ENCODE measurements at places on chromosomes 6 and 20.
A peak's percentile ranks its signal among the peaks of the same experiment; 100 is the strongest.

DNA sequence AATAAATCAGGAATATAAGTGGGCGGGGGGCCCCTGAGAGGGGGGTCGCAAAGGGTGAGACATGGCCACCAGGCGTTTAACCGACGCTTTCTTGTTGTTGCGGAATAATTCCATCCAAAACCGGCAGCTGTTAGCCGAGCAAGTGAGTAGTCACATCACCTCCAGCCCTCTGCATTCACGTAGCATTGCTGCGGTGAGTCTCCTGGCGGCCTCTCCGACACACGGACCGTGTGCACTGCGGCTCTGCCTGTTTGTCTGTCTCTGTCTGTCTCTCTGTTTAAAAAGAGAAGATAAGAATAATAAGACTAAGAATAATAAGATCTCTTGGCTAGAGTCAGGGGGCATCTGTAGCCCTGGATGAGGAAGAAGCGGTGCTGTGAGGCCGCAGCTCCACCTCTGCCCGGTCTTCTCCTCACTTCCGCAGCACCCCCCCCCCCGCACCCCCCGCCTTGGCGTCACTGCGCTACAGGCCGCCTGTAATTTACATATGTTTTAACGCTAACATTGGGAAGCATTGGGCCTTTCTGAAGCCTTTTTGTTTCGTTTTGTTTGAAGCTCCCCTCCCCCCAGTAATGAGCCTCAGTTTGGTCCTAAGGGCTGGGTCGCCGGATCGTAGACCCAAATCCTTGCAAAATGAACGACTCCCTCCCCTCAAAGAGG is 993 bp downstream of the STX16 start:
- peak; percentile 78 for DNase-seq

DNA sequence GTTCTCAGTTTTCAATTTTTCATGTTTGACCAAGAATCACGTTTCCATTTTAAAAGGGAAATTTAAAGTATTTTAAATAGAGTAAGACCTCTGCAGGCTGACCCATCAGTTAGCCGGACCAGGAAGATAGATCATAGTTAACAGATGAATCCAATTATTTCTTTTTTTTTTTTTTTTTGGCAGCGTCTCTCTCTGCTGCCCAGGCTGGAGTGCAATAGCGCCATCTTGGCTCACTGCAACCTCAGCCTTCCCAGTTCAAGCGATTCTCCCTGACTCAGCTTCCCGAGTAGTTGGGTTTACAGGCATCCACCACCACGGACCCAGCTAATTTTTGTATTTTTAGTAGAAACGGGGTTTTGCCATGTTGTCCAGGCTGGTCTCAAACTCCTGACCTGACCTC is 256.7 kb upstream of the CNR1 start:
- DNase-seq = peak; percentile 9

DNA sequence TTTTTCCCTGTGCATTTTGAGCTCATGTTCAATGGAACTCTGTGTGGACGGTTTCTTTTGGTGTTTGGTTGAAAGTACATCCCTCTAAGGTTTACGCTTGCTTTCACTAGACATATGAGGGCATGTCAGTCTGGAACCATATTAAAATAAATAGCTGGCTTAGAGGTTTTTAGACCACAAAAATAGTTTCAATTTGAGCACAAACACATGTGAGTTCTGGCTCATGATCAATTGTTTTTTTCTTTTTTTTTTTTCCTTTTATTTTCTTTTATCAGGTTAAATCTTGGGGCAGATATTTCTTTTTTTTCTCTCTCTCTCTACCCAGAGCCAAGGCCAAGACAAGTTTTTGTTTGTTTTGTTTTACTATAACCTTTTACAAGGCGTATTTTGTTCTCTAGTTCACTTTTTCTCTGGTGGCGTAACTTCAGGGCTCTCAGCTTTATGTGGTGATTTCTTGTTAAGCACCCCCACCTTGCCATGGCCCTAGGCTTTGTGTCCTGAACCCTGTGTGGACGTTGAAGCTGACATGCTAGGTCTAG is 92.9 kb downstream of the SHLD1 start:
- DNase-seq = no peak

DNA sequence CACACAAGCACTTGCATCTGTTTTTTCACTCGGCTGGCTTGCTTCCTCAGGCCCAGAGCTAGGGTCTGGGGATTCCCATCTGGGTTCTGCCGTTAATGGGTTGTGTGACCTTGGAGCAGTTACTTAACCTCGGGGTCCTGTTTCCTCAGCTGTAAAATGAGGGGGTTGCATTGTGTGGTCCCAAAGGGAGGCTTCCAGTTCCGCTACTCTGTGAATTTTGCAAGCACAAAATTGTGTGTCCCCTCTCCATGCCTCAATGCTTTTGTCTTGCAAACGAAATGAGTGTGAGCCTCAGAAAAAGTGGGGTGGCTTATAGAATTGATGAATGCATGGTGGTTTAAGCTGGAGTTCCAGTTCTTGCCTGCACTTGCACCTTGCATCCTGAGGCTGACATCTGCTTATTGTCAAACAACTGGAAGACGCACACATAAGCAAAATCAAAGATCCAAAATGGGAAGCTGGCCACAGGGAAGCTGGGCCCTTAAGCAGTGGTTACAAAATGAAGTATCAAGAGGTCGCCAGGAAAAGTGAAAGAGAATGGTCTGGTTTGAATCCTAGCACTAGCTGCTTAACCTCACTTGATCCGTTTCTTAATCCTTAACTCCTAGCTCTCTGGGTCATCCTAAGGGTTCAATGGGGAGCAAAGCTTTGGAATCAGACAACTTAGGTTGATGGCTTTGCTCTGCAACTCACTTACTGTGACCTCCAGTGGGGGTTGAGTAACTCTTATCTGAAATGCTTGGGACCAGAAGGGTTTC is 490.6 kb downstream of the DHX35 start:
- no peak for DNase-seq

DNA sequence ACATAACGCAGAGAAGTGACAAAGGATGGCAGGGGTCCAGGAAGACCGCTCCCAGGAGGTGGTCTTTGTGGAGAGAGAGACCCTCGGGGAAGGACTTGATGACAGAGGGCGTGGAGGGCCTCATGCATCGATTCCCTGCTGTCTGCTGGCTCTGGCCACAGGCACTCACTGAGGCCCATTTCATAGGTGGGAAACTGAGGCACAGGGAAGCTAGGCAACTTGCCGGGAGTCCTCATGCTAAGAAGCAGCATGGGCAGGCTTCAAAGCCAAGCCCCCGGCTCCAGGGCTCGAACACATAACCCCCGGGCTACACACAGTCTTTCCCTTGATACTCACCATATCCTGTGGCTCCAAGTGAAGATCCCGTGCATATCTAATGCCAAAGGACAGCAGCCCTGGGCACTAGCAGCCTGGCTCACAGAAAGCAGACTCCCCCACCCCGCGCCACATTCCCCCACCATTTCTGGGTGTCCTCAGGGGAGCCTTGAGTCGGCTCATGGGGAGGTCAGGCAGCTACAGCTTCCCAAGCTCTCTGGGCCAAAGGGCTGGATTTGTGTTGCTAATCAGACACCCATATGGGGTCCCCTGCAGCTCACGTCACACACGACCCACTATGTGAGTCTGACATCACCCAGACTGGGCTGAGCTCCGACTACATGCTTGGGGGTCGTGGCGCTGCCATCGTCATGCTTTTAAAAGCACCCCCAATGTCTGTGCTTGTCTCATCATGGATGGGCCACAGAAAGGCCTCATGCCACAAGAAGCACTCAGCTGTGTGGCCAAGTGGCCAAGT is 130.9 kb upstream of the PMEPA1 start:
- no peak for DNase-seq

DNA sequence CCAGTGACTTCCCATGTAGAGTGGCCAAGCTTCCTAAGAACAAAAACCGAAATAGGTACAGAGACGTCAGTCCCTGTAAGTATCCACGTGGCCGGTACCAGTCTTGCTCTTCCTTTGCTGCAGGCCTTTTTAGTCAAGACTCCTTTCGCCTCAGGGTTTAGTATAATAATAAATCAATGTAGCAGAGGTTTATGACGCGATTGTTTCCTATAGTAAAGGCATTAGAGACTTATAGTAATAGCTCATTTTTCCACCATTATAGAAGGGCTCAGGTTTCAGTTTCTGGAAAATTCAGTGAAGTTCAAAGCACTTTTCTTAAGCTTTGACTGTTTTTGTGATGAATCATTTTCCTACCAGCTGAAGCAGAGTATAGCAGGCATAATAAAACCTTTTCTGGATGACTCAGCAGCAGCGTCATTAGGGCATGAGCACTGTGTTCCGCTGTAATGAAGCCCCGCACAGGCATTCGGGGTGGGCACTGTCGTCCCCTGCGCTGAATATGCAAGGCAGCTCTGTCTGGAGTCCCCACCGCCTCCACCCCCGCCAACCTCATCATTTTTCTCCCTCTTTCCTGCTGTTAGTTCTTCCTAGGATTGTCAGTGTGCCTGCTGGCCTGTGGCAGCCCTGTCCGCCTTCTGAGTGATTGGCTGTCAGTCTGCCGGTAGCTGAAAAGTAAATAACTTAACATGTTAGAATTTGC is 51.3 kb downstream of the PTPN1 start:
- DNase-seq = peak; percentile 97

DNA sequence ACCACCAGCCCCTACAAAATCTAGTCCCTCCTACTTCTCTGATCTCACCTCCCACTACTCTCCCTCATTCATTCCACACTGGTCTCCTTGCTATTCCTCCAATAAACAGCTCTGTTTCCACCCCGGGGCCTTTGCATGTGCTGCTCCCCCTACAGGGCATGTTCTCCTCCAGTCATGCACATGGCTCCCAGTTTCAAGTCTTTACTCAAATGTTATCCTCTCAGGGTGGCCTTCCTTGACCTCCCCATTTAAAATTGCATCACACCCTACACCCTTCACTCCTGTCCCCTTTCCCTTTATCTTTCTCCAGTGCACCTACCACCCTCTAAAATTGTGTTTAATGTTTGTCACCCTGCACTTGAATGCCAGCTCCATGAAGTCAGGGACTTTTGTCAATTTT is 174.5 kb downstream of the MRPL14 start:
- peak; percentile 10 for DNase-seq

DNA sequence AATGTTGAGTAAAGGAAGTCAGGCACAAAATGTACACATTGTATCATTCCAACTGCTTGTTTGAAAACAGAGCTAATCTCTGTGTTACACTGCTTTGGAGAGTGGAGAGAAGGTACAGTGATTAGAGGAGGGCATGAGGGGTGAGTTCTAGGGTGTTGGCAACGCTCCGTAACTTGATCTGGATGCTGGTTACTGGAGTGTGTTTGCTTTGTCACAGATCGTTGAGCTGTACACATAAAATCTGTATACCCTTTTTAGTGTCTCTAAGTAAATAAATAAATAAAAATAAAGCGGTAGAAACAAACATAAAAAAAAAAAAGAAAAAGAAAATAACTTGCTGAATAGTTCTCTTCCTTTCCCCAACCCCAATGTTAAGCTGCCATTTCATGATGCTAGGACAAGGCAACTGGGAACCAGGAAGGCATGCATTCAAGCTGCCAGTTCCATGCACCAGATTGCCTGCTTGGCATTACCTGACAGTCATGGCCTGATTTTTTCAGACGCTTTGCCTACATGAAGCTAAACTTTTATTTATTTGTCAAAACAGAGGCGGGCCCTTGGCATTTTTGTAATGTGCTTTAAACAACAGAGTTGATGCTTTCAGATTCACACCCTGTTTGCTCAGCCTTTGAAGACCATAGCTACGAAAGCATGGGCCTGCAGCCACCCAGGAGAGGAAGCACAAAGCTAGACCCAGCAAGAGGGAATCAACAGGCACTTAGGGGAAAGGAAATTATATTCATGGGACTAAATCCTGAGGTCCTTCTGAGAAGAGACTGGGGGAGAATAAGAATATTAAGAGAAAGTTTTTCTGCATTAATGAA is 21.2 kb downstream of the TNFRSF21 start:
- DNase-seq = no peak

GRCh38 chr6:74579794-74580193 is 626.1 kb downstream of the COL12A1 start:
- DNase-seq = no peak

GRCh38 chr6:136921936-136922684 is at the start of gene SLC35D3:
Gene SLC35D3, plus strand, starts transcription at chr6:136922301. Its CDS starts 128 bp downstream, at chr6:136922429.
- DNase-seq = peak; percentile 20

DNA sequence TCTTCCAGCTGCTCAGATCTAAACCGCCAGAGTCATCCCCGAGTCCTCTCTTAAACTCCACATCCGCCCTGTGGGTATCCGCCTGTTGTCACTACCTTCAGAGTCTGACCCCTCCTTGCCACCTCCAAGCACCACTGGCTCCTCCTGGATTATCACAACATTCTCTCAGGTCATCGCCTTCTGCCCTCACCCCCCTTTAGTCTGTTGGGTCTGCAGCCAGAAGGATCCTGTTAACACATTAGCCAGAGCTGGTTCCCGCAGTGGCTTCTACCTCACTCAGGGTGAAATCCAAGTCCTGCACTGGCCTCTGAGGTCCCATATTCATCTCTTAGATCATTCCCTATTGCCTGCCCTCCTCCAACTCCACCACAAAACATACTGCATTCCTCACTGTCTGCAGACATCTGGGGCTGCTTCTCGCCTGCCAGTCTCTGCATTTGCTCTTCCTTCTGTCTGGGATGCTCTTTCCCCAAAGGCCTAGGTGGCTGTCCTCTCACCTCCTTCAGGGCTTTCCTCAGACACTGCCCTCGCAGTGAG is 34.1 kb downstream of the TNXB start:
- DNase-seq = peak; percentile 71

- peak; percentile 24 for DNase-seq
These were observed 193.7 kb downstream of the GJA10 start for GRCh38 chr6:90088009-90088408.

DNA sequence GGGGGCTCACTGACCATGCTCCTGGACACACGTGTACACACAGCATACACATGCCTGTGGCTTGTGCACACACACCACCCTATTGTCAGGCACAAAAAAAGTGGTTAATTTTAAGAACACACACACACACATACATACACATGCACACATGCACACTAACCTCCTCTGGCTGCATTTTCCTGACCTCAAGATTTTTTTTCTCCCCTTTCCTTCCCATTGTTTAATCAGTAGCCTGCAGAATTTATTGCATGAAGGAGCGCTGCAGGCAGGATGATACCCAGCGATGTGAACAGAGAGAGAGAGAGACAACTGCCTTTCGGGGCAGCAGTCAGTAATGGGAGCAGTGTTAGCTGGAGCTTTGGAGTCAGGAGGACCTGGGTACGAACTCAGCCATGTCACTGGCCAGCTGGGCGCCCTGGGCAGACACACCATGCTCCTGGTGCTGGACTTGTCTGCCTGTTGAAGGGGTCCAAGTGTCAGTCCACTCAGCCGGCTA is 990 bp upstream of the TRAF3IP2 start:
- peak; percentile 32 for DNase-seq

DNA sequence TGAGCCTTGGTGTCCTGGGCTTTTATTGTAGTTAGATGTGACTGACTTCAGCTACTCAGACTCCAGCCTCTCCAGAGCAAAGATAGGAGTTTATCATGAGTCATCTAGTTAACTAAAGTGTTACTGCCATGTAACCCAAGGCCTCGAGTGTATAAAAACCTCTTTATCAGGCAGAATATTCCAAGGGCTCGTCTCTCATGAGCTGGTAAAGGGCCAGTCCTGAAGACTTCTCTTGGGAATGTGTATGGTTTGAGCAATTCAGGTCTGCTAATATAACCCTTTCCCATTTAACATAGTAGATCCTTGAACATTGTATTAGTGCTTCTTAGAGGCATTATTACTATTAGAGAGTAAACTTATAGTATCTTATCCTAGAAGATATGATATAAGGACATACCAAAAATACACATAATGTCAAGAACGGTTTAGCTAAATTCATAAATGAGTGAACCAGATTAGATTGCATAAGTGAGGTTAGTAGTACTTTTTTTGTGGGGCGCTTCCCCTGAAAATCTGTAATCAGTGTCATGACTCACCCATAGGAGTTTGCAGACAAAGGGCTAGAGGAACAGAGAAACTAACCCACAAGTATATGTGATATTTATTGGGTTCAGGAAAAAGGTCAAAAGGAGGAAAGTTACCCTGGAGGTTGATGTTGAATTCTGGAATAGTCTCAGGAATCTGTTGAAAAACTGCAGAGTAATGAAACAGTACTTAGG is 16.0 kb downstream of the DSE start:
- DNase-seq = peak; percentile 84
